ENCODE measurements at places on chromosomes 16 and 17. TPM values are rescaled to one million over a fixed set of nuclear protein-coding genes. Genes with fewer than 3 reads are reported as not detected.

Gene SLC43A2
- total RNA-seq = 4.4 TPM

Gene CAVIN1
- 988 TPM for total RNA-seq

DNA sequence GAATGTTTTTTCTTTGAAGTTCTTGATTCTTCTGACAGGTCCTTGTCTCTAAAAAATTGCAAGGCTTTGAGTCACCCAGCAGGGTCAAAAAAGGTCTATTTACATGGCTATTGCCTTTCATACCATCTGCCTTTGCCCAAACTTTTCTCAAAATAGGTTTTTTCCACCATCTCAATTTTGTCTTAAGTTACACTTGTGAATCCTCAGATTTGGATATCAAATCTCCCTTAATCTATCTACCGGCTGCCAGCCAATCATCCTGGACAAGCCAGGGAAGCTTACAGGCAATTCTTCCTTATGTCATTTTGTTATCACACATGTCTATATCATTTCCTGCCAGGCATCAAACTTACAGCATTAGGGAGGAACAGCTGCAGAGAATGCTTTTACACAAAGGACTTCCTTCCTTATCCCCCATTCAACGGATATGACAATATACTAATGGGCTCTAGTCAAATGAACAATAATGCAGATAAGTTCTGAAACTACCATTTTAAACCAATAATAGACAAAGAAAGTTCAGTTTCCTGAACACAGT lies 104.1 kb upstream of the CORO6 start:
- no peak for DNase-seq
- H3K36me3 ChIP-seq = no peaks in the 10 kb centered on the region
- no peak overlapping the region for H3K27ac ChIP-seq
- no peak overlapping the region for H3K4me3 ChIP-seq

DNA sequence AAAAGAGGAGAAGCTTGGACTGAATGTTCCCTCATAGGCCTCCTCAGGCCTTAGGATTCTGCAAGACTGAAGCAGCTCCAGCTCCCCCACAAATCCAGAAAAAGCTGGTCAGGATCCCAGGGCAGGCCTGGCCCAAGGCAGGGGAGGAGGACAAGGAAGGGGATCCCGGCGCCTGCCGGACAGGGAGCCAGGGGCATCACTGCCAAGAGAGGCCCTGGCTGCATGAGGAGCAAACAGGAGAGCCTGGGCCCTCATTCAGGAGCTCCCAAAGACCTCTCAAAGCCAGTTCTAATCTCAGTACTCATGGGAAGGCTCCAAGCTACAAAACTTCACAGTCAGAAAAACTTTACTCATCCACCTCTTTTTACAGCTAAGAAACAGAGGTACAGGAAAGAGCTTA lies 67.3 kb downstream of the ZNF423 start:
- no peak overlapping the region for H3K4me3 ChIP-seq
- H3K36me3 ChIP-seq = no peaks in the 10 kb centered on the region
- peaks cover 4% of the 10 kb centered on the region for H3K4me1 ChIP-seq

Gene CHCT1
- not detected for total RNA-seq

DNA sequence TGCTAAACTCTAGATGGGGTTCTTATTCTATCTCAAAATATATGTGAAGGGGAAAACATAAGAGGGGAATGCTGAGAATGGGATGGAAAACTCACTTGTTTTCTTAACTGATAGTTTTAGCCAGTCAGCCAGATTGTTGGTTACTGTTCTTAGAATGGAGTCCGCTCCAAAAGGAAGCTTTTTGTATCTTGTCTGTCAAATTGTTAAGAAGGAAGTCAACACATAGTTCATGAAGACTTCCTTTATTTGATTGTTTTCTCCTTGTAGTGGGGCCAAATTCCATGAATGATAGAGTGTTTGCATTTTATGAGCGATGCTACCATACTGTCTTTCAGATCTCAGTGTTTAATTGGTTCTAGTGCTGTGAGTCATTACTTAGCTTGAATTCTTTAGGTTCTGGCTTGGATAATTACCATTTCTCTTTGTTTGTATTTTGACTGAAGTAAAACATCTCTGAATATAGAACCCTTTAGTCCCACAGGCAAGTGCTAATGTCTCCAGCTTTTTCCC lies 98.3 kb upstream of the GOT2 start:
- DNase-seq = no peak
- no peaks in the 10 kb centered on the region for H3K4me1 ChIP-seq
- no peaks in the 10 kb centered on the region for H3K36me3 ChIP-seq
- H3K27ac ChIP-seq = no peak overlapping the region

- no peak overlapping the region for H3K4me3 ChIP-seq
- no peak for DNase-seq
- peaks cover 3% of the 10 kb centered on the region for H3K27me3 ChIP-seq
- no peaks in the 10 kb centered on the region for H3K4me1 ChIP-seq
Measured at GRCh38 chr16:22672830-22673210, 141.1 kb upstream of the HS3ST2 start.
